ENCODE measurements at places on chromosomes 5 and 9.

GRCh38 chr5:176716320-176716719, 69.0 kb downstream of the TSPAN17 start:
- DNase-seq: no peak

GRCh38 chr5:21776466-21776865, 1076.7 kb downstream of the CDH12 start:
- DNase-seq: no peak

DNA sequence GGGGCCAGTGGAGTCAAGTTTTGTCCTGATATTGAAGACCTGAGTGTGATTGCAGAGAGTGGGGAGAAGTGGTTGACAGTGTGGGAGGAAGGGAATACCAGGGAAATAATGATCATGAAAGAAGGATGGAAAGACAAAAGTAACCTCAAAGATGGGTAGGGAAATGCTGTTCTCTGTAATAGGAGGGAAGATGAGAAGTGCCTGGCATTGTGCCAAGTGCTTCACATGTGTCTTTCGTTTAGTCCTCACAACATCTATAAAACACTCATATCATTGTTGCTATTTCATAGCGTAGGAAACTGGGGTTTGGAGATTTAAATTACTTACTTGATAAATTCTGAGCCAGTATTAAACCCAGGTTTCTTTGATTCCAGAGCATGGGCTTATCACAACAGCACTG, 472.3 kb downstream of the LRRC70 start:
- DNase-seq: no peak

DNA sequence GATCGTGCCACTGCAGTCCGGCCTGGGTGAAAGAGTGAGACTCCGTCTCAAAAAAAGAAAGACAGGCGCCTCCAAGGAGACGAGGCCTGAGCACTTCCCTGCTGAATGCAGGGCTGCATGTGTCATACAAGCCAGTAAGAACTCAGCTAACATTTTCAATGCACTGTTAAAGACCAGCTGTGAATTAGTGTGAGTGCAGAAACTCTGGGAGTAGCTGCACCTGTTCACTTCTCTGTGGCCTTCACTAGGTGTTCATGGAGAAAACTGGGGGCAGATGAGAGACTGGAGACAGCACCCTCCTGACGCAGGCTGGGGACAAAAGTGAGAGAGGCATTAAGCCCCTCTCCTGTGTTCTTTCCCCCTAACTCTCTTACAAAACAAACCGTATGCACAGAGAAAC, 41.8 kb downstream of the FBXO10 start:
- no peak for DNase-seq

- no peak for DNase-seq
Measured at GRCh38 chr5:112757468-112758208, 20.0 kb downstream of the APC start.

DNA sequence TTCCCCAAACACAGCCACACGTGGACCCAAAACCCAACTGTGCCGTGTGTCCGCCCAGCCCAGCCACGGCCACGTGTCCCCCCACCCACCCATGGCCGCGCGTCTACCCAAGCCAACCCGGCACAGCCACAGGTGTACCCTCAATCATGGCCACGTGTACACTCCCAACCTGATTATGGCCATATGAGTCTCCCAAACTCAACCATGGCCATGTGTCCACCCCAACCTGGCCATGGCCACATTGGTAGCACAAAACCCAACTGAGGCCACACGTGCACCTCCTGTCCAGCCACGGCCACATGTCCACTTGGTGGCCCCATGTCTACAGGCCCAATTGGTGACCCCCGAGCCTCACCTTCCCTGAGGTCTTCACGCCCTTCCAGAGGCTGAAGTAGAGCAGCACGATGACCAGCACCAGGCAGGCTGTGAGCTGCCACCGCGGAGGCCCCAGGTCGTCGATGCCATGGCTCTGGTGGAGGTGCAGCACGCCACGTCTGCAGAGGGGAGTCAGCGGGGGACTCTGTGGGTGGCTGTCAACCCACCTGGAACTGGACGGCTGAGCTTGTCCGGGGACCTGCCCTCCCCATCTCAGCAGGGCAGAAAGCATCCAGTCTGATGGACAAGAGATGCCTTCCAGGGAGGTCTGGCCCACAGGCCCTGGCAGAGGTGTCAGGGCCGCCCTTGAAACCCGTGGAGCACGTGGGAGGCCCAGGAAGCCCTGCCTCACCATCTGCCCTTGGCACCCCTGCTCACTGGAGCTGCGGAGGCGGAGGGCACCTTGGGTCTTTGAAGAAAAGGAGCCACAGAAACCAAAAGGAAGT, 23.5 kb downstream of the SLC6A3 start:
- DNase-seq: no peak

Data from T-helper 2 cell (primary cell).